ENCODE measurements at places on chromosomes 3 and 15. TPM values are rescaled to one million over a fixed set of nuclear protein-coding genes. Genes with fewer than 3 reads are reported as not detected.

The MOBP gene
- not detected for total RNA-seq

The GOLGA8O gene
- total RNA-seq, result not detected

The LRRIQ4 gene
- total RNA-seq, result not detected

The CIP2A gene
- total RNA-seq, result 24.9 TPM

The ATP13A5 gene
- total RNA-seq, result not detected

The SSUH2 gene
- total RNA-seq, result not detected

The EPHB3 gene
- 0.37 TPM for total RNA-seq

Measured in SK-MEL-5 (cell line).